ENCODE measurements at places on chromosomes 12 and 14.

GRCh38 chr12:60415351-60415750 lies 819.5 kb downstream of the SLC16A7 start:
- no peak for DNase-seq

DNA sequence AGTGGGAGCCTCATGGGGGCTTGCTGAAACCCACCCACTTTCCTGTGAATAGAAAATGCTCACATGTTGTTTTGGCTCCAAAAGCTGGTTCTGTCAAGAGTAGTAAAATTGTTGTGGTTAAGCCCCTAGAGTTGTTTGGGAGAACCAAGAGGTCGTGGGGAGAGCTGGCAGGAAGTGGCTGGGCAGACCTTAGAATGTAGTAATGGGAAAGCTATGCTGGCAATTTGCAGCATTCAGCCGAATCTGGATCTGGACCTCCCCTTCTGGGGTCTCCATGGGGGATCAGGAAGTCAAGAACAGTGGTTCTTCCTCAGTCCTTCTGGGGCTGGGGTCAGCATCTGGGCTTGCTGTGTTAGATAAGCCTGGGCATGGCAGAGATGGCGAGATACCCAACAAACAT lies 150.6 kb upstream of the TBX3 start:
- no peak for DNase-seq

DNA sequence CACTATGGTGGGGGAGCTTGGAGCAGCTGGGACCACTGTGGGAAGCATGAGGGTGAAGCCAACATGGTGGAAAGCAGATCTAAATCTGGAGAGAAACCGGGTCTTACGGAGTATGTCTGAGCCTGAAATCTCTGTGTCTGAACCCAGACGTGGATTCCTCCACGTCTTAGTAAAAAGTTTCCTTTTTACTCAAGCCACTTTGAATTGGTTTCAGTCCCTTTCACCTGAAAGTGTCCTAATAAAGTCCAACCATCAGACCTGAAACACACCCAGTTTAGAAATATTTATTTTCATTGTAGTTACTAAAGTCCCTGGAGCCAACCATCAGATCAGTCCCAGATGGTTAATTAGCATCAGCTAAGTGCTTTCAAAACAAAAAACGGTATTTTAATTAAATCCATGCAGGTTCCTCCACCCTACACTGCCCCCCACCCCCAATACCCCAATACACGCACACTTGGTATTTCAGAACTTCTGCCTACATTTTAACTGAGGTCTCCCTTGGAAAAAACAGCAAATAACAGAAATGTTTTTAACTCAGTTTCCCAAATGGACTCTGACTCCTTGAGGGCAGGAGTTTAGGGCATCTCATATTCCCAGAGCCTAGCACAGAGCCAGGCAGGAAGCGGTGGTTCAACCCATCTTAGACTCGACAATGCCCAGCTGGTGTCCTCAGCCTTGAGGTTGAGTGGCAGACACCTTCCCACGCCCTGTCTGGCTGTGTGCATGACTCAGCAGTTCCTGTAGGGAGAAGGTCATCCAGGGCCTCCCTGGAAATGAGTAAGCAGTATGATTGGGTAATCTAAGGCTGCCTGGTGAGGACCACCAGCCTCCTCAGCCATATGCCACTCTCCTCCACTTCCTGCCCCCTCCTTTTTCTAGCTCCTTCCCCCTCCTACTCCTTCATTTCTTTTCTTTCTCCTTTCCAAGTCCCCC lies 175.8 kb downstream of the TTC8 start:
- DNase-seq = no peak

DNA sequence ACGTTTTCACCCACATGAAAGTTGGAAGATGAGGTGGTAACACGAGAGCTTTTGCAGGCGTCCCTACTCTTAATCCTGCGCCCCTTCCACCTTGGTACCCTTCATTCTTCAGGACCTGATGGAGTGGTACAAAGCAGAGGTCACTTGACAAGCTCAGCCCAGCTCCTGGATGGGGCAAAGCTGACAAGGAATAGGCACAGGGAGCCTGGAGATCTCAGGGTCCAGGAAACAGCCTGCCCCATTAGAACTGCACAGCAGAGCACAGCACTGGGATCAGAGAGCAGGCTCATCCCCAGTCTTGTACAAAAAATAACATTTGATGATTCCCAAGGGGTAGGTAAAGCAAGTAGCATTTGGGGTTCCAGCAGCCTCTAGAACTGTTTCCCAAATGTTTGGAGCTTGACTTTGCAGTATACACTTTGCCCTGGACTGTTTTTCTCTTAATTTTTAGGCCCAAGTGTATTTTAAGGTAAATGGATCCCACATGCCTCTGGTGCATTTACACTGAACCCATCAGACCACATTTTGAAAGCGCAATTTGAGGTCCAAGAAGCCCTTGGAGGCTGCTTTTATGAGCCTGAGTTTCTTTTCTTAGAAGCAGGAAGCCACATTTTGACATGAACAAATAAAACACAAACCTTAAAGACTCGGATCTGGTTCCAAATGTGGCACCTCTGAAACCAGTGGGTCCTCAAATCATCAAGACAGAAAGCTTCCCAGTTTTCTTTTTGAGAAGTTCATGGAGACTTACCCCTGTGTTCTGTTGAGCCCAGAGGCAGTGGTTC lies 633 bp downstream of the TC2N start:
- DNase-seq = no peak

DNA sequence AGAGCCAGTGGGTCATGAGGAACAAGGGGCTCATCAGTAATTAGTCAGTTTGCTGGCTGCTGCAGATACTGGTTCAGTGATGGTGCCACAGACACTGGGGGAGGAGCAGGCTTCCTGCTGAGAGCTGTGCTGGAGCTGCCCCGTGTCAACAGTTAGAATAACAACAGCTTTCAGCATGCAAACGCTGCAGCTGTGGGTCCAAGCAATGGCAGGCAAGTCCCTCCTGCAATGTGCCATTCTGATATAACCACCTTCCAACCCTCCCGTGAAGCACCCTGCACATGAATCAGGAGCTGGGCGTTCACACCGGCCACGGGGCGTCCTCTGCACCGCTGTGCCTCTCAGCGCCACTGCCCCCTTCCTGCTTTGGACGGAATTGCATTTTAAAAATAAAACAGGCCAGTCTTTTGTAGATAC lies 258.4 kb upstream of the SFSWAP start:
- no peak for DNase-seq

DNA sequence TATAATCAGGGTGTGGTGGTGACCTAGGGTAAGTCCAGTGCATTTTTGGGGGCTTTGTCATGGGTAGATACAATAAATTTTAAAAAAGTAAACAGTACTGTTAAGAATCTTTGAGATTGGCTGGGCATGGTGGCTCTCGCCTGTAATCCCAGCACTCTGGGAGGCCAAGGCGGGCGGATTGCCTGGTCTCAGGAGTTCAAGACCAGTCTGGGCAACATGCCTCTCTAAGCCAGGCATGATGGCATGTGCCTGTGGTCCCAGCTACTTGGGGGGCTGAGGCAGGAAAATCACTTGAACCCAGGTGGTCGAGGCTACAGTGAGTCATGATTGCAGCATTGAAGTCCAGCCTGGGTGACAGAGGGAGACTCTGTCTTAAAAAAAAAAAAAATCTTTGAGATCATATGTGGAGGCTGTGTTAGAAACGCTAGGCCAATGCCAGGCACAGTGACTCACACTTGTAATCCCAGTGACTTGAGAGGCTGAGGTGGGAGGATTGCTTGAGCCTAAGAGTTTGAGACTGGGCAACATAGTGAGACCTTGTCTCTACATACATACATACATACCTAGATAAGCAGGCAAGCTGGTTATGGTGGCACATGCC lies 67.7 kb downstream of the PRKCH start:
- no peak for DNase-seq

GRCh38 chr12:109044241-109044640 lies 8.1 kb upstream of the USP30 start:
- no peak for DNase-seq

- DNase-seq = no peak
Measured at GRCh38 chr12:66629138-66629870, 49.6 kb downstream of the GRIP1 start.

DNA sequence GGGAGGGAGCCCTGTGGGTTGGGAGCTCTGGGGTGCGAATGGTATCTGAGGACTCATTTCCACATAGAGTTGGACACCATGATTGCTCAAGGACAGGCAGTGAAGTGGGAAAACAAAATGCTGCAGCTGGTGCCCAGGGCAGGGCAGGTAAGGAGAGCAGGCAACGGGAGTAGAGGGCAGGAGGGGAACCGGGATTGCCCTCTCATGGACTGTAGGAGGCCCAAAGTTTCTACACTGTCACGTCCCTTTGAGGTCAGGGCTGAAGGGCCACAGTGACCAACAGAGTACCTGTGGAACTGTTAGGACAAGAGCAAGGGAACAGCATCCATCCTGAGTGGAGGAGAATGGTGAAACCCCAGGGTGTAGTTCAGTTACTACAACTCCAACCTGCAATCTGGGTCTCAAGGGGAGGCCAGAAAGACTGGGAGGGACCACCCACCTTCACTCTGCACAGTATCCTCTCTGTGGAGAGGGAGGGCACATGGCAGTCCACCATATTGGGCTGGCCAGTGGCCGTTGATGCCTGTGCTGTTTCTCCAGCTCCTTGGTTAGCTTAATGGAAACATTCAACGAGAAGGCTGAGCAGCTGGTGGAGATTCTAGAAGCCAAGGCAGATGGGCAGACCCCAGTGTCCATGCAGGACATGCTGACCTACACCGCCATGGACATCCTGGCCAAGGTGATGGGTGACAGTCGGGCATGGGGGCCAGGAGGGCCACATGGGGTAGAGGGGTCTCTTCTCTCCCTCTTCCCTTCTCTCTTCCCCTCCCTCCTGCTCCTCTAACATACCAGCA lies 22.2 kb downstream of the CYP46A1 start:
- no peak for DNase-seq

DNA sequence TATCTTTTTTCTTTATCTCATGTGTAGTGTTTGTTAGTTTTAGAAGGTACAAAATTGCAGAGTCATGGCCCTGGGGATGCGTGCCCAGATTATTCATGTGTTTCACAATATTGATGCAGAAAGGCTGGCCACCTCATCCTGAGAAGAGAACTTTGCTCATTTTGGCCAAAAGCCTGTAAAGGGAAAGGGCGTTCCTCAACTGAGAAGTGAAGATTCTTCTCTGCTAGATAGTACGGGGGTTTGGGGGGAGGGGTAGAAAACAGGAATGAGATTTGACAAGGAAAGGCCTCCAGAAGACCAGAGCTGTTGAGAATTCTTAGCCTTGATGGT lies 1.7 kb downstream of the MGST1 start:
- DNase-seq = no peak

- no peak for DNase-seq
Measured at GRCh38 chr14:68668531-68668930, 124.3 kb downstream of the ZFP36L1 start.

- no peak for DNase-seq
Measured at GRCh38 chr12:130639476-130640424, 76.3 kb downstream of the RIMBP2 start.

DNA sequence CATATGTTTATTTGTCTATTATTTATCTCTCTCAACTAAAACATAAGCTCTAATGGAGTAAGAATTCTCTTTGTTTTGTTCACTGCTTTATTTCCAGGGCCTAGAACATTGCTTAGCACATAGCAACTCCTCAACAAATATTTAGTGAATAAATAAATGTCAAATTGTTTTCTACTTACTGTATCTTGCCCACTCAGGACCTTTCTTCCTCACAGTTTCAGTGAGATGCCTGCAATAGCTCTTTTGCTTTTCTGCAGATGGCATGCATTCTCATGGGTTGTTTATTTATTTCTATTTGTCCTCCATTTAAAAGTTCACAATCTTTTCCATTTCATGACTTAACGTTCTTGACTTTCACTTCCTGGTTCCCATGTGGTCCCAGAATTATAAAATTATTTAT lies 94.9 kb upstream of the TTC7B start:
- no peak for DNase-seq
